Activated T-helper 1 cell treated with Interleukin-2 at 50 U/mL for 16 hours (primary cell): ENCODE measurements at places on chromosomes 5 and 9.

DNA sequence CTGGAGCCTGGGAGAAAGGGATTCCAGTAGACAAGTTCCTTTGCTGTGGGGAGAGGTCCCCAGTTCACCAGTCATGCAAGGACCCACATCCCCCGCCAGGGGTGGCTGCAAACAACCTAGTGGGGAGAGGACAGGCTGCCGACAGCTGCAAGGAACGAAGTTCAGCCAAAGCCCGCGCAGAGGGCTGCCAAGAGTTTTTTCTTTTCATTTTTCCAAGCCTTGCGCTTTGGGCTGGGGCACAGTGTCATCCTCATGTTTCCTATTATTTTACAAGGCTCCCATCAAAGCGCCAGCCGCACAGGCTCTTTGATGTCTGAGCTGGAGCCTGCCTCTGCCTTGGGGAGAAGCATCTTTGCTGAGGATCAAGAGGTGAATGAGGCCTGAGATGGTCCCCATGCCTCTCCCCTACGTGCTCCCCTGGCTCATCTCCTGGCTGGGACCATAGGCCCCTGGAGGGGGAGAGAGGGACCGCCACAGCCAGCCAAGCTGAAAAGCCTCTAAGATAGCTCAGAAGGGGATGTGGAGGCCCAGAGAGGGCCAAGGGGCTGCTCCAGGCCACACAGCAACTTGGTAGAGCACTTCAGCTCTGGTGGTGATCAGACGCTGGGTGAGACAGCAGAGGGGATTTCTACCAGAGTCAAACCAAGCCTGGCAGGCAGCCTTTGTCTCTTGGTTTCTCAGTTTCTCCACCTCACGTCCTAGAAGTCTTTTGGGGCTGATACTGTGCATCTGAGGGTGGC lies 50.4 kb upstream of the SYNPO start:
- no peak for DNase-seq

GRCh38 chr5:156121882-156122281 lies 205.1 kb upstream of the SGCD start:
- no peak for DNase-seq

DNA sequence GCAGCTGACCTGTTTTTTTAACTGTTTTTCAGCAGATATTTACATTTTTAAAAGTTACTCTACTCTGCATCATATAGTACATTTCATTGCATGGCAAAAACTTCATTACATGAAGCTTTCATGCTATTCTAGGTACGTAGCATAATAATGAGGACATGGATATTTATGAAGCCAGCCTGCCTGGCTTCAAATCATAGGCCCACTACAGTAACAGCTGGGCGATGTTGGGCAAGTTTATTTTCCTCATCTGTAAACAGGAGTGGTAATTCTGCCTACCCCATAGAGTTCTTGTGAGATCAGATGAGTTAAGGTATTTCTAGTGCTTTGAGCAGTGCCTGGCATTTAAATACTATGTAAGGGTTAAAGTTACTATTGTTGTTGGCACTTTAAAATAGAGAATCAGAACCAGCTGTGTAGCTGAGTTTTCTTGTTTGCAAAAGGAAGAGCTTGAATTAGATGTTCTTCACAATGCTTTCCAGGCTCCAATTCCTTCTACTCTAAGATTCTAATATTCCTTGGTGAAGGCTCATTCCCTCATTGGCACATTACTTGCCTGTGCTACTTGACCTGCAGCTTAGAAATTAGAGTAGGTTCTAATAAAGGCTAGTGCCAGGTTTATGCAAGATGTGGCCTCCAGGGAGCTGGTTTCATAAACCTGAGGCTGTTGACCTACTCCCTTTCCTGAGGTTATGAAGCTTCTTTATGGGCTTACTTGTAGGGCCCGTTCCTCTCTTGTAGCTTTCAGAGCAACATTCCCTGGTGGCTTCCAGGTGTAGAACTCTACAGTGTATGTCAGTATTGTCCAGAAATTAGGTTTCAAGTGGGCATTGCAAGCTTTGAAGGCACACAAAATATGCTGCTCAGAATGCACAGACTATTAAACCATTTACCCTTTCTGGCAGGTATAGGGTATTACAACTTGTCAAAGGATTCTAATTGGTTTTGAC lies 14.5 kb downstream of the ANP32B start:
- no peak for DNase-seq

DNA sequence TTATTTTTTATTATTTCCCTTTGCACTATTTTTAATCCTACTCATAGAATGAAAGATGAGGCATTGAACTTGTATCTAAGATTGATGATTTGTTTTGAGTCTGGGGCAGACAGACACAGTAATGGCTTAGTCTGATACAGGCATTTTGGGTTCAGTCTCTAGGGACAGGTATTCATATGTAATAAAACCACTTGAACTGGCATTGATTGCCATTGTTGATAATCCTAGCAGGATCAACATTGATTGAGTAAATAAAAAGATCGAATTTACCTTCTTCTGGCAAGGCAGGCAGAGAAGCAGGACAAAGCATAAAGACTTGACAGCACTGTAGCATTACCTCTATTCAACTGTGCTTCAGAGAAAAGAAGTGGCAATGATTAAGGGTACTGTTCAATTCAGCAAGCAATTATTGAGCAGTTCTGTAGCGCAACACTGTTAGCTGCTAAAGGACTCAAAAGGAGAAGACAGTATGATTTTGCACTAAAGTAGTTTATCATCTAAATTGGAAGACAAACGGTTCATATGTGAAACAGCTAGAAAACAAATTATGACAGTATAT lies 144.4 kb downstream of the COMMD10 start:
- DNase-seq = no peak

DNA sequence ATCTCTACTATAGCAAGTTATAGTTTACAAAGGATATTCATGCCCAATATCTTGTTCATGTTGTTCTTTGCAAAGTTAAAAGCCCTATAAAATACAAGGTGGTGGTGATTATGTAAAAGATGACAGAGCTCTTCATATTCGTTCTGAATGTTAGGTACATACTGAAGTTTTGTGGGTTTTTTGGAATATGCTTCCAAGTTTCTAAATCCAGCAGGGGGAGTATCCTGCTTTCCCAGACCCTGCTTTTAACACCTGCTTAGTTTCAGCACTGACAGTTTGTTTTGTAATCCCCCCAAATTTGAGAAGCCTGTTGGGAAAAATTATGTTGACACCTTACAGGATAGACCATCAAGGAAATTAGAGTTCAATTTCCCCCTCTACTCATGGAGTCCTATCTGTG lies 438.3 kb downstream of the SH3GL2 start:
- DNase-seq = no peak

DNA sequence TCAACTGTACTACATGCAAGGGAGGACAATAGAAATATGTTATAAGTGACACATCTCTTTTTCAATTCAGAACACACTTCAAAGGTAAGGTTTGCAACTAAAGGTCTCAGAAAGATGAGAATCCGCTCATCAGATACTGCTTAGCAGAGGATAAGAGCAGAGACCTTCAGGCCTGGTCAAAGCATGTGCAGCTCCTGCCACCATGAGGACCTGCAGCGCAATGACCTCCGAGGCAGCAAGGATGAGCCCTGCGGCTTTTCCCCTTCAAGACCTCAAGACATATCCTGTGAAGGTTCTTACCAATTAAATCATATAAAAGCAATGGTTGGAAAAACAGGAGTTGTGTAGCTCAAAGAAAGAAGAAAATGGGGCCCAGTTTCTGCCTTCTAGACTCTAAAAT lies 135.8 kb downstream of the TRIM36 start:
- DNase-seq = no peak

- no peak for DNase-seq
Measured at GRCh38 chr5:112412346-112412745, 6.7 kb downstream of the EPB41L4A start.

GRCh38 chr9:31390403-31391025 lies 993.9 kb upstream of the ACO1 start:
- DNase-seq = no peak

- no peak for DNase-seq
Measured at GRCh38 chr5:1264211-1264610, 30.7 kb downstream of the TERT start.

GRCh38 chr5:89308606-89309040 lies 425.6 kb upstream of the MEF2C start:
- DNase-seq = no peak

GRCh38 chr9:114908805-114909448 lies 21.5 kb downstream of the TNFSF8 start:
- DNase-seq = no peak

DNA sequence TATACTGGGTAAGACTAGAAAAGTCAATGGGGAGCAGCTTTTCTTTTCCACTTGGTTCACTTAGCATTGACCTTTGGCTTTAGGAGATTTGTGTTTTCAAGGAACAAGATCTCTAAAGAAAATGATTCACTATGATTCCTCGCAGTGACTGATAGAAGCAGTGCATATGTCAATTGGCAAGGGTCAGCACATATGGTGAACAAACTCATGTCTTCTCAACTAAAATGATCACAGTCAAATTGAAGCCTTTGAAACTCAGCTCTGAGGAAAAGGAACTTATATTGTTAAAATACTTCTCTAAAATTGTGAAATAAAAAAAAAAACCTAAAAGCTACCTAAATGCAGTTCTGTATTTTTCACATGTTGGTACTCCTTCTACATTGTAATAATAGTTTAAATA lies 43.2 kb upstream of the IL7R start:
- no peak for DNase-seq

DNA sequence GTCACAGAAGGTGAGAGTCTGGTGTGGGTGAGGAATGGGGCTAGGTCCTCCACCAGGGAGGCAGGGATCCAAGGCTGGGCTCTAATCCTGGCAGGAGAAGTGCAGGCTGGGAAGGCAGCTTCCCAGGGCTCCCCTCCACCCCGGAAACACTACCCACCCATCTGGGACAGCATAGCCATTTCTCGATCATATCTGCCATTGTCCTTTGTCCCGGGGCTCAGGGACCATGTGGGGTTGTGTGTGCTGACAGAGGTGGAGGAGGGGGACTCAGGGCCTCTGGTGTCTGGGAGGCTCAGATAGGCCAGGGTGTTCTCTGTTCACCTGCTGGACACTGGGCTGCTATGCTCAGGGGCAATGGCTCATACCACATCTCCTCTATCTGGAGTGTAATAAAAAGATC lies 32.2 kb upstream of the STRBP start:
- no peak for DNase-seq

DNA sequence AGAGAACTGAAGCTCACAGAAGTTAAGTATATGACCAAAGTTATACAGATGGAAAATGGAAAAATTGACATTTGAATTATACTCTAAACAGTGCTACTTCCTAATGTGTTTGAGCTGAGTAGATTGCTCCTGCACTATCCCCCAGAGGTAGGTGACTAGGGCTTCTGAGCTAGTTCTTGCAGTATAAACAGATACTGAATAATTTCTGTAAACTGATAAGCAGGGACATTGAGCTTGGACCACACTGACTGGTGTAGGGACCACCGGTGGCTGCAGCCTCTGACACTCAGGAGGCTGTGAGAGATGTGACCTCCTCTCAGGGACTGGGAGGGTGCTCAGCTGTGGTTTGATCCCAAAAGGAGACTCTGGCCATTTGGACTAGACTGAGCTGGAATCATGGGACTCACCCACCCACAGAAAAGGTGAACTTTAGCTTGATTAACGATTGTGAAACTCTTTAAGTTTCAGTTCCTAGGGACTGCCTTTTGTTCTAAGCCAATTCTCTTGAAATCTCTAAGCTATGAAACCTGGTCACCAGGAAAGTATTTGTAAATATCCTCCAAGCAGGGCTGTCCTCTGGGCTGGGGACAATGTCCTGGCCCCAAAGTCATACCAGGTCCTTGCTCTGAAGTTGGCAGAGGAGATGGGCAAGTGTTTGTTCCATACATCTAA lies 291.5 kb downstream of the SEC61B start:
- no peak for DNase-seq

- no peak for DNase-seq
Measured at GRCh38 chr9:97918611-97919010, 3.7 kb downstream of the TRMO start.

DNA sequence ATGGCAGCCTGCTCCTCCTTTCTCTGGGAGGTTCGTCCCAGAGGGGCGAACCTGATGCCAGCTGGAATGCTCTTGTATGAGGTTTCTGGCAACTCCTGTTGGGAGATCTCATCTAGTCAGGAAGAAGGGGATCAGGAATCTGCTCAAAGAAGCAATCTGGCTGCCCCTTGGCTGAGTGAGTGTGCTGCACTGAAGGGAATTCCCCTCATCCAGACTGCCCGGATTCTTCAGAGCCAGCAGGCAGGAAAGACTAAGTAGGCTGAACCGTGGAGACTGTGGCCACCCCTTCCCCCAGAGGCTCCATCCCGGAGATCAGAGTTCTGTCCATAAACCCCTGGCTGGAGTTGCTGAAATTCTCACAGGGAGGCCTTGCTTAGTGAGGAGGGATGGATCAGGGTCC lies 476.0 kb downstream of the CSNK1G3 start:
- no peak for DNase-seq

- peak; percentile 74 for DNase-seq
Measured at GRCh38 chr5:134004626-134005416, at the start of gene VDAC1. Gene VDAC1 (minus strand): TSS chr5:134004975. CDS start chr5:133993012, 11,963 bp downstream.

DNA sequence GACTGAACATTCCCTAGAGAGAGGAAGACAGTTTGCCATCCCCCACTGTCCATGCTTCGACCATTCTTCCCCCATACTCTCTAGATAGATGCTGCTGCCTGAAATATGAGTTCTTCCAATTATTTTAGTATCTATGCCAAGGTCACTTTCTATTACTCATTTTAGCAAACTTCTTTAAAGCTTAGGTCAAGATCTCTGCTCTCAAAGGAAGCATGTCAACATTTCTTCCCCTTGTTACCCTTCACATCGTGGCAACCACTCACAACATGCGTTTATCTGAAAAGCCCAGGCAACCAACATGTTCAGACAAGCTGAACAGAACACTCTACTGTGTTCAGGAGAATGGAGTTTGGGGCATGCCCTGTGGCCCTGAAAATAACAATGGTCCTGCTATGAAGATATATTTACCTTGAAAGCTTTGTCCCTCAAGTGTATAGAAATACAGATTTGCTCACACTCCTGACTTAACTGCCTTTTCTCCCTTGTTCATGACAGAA lies 138.4 kb upstream of the KIF2A start:
- no peak for DNase-seq

- peak; percentile 53 for DNase-seq
Measured at GRCh38 chr5:43603344-43604217, 601 bp downstream of the NNT start.

DNA sequence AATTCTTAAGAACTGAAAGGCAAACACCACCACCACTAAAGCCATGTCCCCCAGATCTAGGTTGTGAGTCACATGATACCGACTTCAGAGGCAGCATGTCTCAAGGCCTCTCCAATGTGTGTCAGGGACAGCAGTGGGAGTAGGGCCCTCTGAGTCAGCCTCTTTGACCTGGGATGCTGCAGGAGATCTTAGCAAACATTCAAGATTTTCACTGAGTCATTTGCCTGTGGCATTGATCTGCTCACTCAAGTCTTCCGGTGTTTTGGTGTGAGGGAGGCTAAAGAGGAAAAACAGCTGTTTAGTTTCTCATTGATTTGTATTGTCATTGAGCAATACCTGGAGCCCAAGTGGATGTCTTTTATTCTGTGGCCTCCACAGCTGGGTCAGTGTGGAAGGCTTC lies 36.1 kb downstream of the TMC1 start:
- DNase-seq = no peak

DNA sequence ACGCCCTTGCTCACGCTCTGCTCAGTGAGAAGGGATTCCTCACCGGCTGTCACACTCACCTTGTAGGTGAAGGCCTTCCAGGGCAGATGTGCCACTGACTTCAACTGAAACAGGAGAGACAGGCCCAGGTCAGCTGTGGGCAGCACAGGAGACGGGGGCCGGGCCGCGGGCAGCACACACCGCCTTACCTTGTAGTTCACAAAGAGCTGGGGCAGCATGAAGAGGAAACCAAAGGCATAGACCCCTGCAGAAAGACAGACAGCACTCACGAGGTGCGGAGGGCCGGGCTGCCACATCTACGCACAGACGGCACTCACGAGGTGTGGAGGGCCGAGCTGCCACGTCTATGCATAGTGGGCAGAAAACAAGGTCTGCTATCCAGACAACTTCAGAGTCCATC lies 23.3 kb downstream of the CLPTM1L start:
- no peak for DNase-seq

GRCh38 chr5:22531986-22532385 lies 321.2 kb downstream of the CDH12 start:
- no peak for DNase-seq
